ENCODE measurements at places on chromosomes 16 and 17.

DNA sequence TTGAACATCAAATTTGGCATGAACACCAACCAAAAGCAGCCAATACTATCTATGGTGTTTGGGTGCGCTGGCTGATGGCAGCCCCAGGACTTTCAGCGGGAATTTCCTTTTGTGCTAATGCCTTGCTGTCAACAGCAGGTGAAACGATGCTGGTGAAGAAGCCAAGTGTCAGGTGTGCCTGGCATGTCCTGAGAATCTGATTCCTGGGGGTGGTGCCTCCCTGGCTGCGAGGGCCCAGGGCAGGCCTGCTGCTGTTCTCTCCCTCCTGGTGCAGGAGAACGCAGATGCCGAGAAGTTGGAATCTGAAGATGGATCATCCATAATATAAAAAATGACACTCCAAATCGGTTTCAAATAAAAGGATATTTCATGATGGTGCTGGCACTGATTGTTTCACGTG, 62.0 kb upstream of the DNAJA2 start:
- DNase-seq, result no peak

- DNase-seq, result no peak
Measured at GRCh38 chr16:70416748-70417616, 21.9 kb downstream of the ST3GAL2 start.

- DNase-seq, result no peak
Measured at GRCh38 chr16:66713076-66713475, 16.5 kb upstream of the CMTM4 start.

DNA sequence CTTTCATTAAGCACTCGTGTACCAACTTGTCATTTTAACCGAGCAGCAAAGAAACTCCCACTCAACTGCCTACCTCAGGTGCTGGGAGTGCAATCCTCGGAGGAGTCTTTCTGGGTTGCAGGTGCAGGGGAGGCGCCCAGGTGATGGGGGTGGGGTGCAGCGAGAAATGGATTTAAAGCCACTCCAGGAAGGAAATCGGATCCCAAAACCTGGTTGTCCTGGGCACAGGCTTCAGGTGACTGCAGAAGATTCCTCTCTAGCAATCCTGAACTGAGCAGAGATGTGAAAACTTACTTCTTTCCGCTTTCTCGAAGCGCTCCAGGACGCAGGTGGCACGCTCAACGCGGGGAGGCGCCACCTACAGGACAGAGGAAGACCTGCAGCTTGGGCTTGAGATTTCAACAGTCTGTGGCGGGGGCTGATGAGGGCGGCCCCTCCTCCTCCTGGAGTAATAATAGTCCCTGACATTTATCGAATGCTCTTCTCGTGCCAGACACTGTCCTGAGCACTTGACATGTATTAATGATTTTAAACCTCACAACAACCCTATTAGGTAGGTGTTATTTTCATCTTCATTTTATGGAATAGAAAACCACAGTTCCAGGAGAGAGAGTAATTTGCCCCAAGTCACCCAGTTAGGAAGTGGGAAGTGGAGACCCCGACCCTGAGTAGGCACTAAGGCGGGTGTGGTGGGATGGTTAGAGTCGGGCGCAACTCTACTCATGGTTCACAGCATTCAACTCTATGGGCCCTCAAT, 27.2 kb upstream of the SKAP1 start:
- peak; percentile 85 for DNase-seq

DNA sequence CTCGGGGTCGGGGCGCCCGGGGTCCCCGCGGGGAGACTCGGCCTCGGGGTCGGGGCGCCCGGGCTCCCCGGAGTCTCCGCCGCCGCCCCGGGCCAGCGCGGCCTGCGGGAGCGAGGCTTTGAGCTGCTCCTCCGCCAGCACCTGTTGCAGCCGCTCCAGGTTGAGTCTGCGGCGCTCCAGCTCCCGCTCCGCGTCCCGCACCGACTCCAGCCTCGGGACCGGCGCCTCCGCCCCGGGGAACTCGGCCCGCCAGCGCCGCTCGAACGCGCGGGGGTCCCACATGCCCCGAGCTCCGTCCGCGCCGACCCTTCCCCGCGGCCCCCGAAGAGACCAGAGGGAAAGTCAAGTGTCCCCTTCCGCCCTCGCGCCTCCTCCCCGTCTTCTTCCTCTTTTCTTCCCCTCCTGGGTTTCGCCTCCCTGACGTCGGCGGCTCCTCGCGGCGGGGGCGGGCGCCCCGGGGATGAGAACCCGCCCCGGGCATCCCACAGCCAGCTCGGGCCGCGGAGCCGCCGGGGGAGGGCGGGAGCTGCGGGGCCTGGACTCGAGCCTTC, 40.8 kb upstream of the BHLHA9 start:
- DNase-seq, result peak; percentile 51

DNA sequence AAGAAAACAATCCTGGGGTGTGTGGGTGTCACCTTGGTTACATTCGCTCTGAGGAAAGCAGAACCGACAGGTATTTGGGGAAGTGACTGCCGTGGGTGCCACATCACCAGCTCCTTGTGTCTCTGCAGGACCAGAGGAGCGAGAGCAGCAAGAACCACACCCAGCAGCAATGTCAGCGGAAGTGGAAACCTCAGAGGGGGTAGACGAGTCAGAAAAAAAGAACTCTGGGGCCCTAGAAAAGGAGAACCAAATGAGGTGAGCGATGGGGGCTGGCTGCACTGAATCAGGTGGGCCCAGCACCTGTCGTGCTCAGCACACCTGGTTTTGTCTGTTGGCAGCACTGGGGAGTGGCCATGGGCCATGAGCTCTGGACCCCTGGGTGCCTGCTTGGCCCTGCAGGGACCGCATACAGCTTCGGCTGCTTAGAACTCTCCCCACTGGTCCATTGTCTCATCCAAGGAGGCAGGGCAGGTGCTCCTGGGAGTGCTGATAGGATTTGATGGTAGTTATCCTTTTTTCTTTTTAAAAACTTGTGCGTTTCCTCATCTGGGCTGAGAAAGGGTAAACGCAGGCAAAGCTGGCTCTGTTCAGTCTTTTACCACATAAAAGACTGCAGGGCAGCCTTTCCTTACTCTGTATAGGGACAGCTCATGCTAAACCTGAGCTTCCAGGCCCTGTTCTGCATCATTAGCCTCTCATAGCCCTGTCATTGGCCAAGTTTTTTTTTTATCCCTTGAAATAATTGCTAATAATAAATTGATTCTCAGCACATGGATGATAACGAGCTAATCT, 29.4 kb downstream of the HMOX2 start:
- DNase-seq, result peak; percentile 90

DNA sequence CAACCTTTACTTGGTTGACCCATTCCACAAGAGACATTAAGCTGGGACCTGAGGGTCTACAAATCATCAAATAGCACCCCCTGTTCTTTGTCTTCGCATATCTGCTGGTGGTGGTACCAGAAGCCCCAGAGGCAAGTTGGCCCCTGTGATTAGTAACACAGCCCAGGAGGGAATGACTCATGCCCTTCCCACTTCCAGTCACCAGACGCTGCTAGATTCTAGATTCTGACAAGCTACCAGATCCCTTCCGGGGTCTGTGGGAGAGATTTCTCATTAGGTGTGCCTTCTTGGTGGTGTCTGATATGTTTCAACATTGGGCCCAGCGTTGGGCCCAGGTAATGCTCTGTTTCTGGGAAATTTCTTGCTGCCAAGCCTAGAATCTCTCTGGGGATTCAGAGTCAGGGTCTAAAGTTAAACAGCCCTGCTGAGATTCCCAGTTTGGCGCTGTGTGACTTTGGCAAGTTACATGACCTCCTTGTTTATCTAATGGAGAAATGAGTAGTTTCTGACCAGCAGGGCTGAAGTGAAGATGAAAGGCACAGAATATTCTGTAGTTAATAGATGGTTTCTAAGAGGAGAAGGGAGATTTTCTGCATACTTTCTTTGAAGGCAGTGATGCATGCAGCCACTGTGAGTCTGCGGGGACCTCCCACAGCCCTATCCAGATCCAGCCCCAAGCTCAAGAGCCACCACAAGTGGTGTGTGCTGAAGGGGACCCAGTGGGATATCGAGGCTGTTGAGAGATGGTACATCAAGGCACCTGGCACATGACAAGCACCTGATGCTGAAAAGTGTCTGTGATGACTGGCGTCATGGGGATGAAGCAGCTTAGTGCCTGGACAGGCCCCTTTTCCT, 3.9 kb downstream of the TRPV2 start:
- DNase-seq, result peak; percentile 38

GRCh38 chr16:77584205-77584859, 138.0 kb upstream of the NUDT7 start:
- peak; percentile 44 for DNase-seq

DNA sequence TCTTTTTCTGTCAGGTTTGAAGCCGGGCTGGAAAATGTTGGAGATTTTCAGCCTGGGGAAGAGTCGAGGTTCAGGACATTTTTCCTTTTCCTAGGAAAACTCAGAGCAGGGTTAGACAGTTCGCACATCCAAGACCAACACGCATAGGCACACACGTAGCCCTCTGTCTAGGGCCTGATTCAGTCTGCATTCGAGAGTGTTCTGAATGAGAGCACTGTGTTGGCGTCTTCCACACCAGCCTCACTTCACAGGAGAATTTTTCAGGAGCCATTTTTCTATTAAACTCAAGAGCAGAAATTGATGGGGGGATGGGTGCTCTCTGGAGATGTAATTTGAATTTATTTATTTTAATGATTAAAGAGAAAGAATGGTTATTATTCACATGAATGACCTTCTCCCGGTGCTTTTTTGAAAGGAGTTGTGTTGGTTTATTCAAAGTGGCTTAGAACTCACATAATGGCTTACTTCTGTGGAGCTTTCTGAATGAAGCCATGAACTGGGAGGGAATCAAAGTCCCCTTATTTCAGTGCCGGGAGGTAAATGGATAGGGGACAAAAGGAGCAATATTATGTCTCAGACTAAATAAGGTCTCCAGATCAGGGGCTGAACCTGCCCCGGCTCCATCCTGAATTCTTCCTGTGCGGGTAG, 194.3 kb downstream of the CCDC182 start:
- DNase-seq, result no peak

DNA sequence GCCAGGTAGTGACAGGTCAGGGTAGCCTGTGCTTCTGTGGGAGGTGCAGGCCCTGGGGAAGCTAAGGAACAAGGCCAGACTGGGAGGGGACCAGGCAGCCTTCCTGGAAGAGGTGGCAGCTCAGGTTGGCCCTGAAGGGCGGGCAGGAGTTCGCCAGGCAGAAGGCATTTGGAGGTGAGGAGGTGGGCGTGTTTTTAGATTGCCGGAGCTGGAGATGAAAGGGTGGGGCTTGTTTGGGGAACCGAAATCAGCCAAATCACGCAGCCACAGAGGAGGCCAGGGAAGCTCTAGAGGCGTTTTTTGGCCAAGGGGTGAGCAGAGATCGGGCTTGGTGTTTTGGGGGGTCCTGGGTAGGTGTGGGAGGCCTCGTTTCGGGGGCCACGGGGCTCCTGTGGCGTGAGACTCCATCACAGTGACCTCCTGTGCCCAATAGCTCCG, 7.6 kb downstream of the ADCY7 start:
- peak; percentile 43 for DNase-seq

DNA sequence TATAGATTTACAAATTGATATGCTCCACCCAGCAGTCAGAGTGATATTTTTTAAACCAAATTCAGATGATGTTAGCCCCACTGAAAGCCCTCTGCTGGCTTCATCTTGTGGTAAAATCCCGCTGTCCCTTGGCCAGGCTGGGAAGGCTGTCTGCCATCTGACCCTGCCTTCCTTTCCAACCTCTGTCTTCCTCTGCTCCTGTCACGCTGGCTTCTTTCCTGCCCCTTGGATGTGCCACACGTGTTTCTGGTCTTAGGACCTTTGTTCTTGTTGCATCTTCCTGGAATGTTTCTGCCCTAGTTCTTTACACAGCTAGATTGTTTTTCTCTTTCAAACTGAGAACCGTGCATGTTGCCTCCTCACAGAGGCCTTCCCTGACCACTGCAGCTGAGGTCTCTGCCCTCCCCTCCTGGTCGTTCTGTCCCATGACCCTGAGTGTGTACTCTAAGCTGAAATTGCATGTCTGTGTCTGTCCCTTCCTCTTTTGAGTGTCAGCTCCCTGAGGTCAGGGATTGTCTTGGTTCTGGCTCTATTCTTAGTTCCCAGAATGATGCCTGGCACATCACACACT, 11.4 kb downstream of the NT5M start:
- DNase-seq, result no peak

DNA sequence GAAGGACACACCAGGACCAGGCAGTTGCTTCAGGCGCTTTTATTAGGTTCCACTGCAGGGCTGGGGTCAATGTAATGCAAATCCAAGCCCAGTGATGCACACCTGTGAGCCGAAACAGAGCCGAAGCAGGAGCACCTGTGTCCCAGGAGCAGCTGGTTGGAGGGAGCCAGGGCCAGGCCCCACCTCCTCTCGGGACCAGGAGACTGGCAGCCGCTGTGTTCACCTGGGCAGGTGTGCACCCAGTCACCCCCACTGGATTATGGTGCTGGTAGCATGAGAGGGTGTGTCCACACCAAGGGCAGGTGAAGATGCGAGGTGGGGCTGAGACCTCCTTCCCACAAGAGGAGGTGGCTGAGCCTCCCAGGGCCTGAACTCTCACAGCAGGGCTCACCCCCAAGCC, 4.7 kb upstream of the FAAP100 start:
- DNase-seq, result no peak

GRCh38 chr16:4087099-4087885, 28.9 kb downstream of the ADCY9 start:
- no peak for DNase-seq

- DNase-seq, result no peak
Measured at GRCh38 chr16:27325736-27326135, 12.0 kb downstream of the IL4R start.

All from CD4-positive, alpha-beta T cell treated with Interleukin-21 for 1 hour (primary cell).